Activated naive CD4-positive, alpha-beta T cell treated with anti-CD3 and anti-CD28 coated beads, Interleukin-2, amount 50 U/mL, for 72 hours (primary cell): ENCODE measurements at places on chromosomes 2 and 18. TPM values are rescaled to one million over a fixed set of nuclear protein-coding genes. Genes with fewer than 3 reads are reported as not detected.

The ASB18 gene
- not detected for total RNA-seq

The KCNS3 gene
- total RNA-seq, result not detected

The SOX11 gene
- total RNA-seq, result not detected

The UPP2 gene
- total RNA-seq, result not detected

The SPHKAP gene
- not detected for total RNA-seq

The ARHGAP15 gene
- total RNA-seq, result 91.4 TPM
